ENCODE measurements at places on chromosomes 5 and 9.

DNA sequence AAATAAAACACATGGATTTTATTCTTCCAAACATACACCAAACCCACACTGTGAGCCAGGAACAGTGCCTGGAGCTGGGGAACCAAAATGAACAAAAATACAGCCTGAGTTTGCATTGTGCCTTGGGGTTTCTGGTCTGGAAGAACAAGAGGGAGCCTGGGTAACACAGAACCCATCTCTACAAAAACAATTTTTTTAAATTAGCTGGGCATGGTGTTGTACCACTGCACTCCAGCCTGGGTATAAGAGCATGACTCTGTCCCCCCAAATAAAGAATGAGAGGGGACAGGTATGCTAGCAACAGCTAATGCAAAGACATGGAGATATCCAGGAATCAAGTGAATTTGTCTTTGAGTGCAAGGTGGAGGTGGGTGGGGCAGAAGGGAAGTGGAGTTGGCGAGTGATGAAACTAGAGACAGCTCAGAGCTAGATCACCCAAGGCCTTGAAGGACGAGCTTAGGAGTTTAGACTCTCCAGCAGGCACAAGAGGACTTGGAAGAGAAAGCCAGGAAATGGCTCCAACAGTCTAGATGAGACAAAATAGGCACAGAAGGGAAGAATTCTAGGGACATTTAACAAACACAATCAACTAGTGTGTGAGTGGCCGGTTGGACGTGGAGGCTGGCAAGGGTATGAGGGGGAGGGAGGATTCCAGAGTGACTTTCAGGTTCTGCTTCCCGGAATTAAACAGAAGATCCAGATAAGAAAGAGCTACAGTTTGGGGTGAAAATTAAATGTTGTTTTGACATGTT, 47.4 kb downstream of the FNBP1 start:
- no peak for DNase-seq

DNA sequence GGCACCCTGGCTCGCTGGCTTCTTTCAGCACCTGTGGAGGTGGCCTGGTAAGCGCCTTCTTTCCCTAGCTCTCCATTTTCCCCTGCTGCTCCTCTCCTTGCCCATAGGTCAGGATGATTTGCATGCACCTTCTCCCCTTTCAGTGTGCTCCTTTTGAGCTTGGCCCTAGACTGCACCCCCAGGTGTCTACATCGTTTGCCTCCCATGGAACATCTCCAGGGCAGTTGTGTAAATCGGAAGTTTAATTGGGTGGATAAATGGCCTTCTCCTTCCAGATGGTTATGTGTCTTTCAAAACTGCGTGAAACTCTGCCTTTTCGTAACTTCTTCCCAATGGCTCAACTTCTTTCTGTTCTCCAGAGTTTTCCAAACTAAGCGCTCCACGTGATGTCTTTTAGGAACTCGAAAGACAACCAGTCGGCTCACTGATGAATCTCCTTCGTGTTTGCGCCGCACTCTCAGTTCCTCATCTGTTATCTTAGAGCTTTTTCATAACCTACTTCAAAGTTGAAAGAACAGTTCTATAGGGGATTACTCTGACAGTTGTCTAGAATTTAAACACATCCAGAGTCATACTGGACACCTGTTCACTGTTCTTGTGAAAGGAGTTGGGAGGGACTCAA, 1.7 kb downstream of the ADAMTS19 start:
- DNase-seq: no peak

- peak; percentile 87 for DNase-seq
Measured at GRCh38 chr5:111550282-111551020, 38.1 kb upstream of the STARD4 start.

- DNase-seq: peak; percentile 30
Measured at GRCh38 chr9:93288891-93289883, 105.2 kb downstream of the WNK2 start.

- DNase-seq: no peak
Measured at GRCh38 chr5:95917207-95917606, 44.4 kb downstream of the ELL2 start.

DNA sequence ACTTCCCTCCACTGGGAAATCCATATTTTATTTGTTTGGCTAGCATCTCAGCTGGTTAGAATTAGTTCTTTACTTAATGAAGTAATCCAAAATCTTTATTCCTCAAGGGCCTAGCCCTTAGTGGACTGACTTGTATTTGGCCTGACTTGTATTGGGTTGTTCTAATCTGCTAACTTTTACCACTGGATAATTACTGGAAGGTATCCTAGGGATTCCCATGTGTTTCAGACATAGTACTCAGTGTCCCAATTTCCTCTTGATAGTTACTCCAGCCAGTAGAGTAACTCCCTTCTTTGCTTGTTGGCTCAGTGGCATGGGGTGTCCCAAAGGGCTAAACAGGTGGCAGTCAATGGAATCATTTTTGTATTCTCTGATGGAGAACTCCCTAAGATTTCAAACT, 156.0 kb downstream of the DCP2 start:
- no peak for DNase-seq

DNA sequence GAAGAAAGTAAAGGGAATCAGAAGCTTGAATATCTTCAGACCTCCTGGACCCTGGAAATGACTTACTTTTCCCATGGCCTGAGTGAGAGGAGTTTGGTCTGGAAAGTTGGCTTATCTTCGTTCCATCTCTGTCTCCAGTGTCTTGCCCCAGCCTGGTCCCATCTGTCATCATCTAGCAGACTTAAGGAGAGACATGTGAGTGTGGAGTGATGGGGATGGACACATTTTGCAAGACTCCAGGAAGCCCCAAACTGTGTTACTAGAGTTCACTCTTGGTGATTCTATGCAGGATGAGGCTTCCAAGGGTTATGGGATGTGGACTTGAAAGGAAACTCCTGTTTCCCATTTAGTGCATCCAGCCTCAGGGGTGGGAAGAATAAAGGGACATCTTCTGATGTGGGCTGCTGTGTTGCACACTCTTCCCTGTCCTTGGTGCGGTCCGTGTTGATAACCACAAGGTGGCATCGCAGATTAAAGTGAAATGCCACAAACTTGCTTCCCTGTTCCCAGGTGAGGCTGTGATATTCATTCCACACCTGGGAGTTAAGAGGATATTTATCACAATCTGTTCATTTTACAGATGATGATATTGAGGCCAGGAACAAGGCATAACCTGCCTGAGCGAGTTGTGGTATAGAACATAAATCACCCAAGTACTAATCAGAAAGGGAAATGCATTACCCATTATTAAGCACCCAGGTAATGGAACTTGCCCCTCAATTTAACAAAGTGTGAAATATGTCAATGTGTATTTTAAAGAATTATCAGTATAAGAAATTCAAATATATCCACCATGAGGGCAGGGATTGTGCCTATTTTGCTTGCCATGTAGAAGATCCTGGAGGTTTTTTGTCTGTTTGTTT, 269.9 kb upstream of the PAPPA start:
- DNase-seq: peak; percentile 59

- DNase-seq: no peak
Measured at GRCh38 chr5:76014005-76014404, 69.2 kb upstream of the SV2C start.

GRCh38 chr5:164809821-164810220, 1304.4 kb downstream of the MAT2B start:
- DNase-seq: no peak

DNA sequence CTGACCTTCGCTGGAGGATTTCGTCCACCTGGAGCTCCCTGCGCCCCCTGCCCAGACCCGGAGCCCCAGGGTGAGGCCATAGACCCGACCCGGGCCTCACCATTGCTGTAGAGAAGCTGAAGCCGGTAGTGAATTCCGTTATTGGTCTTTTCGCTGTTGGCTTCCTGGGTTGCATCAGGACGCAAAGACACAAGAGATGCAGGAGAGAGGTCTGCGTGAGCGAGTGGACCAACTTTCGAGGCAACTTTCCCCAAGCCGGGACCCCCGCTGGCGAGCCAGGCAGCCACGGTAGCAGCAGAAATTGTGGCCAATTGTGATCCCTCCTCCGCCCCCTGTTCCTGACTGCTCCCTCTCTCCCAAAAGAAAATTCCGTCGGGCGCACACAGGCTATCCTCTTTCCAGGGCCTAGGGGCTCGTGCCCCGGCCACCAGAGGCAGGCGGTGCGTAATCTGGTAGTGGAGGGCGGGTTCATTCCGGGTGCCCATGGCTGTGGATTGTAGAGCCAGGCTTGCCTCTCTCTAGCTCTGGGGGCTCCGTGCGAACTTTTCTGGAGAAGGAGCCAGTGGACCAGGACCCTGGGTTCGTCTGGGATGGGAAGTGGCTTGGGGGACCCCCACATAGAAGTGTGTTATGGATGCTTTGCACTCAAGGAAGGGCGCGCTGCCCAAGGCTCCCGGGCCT, 3.3 kb downstream of the EBF1 start:
- DNase-seq: no peak

GRCh38 chr9:106936680-106937079, 73.7 kb downstream of the ZNF462 start:
- DNase-seq: no peak

DNA sequence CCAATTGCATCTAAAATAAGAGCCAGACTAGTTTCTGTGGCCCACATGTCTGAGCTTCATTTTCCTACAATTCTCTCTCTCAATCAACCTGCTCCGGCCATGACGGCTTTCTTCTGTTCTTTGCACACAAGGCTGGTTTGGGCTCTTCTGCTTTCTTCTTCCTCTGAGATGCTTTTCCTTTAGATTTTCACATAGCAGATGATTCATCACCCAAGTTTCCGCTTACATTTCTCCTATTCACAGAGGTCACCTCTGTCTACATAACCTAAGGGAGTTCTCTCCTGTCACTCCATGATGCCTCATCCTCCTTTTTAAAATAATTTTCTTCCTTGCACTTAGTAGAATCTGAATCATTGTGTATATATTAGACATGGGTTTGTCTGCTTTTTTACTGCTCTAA, 334.6 kb upstream of the TUSC1 start:
- no peak for DNase-seq

- DNase-seq: no peak
Measured at GRCh38 chr5:133386662-133387061, 225.7 kb downstream of the FSTL4 start.

DNA sequence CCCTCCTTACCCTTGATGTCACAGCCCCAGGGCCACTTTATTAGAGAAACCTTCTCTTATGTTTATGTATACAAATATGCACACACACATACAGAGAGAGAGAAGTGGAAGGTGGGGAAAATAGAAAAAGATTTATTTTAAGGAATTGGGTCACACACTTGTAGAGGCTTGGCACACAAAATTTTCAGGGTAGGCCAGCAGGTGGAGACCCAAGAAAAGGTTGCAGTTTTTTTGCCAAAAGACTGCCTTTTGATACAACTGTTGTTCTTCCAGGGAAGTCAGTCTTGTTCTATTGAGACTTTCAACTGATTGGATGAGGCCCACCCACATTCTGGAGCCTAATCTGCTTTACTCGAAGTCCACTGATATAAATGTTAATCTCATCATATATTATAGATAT, 131.1 kb upstream of the PPP1R2B start:
- no peak for DNase-seq

DNA sequence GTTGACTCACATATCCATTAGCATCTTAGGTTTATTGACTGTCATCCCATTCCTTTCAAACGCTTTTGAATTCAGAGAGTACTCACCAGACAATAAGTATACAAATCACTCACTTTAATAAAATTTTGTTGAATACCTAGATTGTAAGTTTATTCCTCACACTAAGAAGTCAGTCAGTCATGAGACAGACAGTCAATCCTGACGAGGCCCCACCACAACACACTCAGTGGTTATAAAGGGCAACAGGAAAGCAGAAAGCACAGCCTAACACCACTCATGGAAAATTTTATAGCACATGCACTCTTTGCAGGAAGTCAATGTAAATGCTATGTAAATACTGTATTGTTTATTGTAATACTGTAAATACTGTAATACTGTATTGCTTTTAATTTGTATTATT, 176.3 kb upstream of the PTGER4 start:
- no peak for DNase-seq

- no peak for DNase-seq
Measured at GRCh38 chr5:33936004-33936380, 194 bp upstream of the RXFP3 start.

DNA sequence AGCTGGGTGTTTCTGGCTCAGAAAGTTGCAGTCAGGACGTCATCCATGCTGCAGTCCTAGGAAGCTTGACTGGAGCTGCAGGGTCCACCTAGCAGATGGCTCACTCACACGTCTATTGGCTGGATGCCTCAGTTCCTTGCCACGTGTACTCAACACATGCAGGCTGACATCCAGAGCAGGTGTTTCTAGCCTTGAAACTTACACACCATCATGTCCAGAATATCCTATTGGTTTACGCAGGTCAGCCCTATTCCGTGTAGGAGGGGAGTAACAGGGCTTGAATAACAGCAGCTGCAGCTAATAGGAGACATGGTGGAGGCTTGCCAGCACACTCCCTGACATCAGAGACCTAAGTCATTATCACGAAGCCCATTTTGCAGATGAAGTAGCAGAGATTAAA, 473.5 kb downstream of the ACTL7B start:
- no peak for DNase-seq

- no peak for DNase-seq
Measured at GRCh38 chr5:38853753-38854470, 8.1 kb downstream of the OSMR start.

- DNase-seq: no peak
Measured at GRCh38 chr9:2967766-2968165, 123.9 kb upstream of the PUM3 start.

All from HT-29 (cell line).